ENCODE measurements at places on chromosomes 7 and 10.

DNA sequence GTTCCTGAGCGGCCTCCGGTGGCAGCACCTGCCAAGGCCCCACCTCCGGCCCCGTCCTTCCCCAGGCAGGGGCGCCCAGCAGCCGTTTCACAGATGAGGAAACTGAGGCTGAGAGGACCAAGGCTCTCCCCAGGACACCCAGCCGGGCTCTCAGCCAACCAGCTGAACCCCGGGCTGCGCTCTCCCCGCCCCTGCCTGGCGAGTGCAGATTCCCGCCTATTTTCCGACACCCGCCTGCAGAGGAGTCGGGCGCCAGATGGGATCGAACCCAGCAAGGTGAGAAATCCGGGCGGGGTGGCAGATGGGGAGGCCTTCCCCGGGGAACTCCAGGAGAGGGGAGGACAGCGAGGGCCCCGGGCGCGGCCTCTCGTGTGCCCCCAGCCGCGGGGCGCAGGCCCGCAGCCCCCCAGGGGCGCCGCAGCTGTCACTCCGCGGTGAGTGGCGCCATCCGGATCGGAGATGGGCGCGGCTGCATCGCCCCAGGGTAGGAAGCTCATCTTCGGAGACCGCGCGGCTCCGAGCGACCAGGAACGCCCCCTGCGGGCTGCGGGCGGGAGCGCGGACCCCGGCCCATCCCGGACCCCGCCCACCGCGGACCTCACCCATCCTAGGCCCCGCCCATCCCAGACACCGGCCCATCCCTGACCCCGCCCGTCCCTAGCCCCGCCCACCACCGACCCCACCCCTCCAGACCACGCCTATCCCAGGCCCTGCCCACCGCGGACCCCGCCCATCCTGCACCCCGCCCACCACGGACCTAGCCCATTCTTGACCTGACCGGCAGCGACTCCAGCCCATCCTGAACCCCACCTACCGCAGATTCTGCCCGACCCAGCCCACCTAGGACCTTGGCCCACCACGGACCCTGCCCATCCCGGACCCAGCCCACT is 90.3 kb downstream of the MICALL2 start:
- peak; percentile 22 for DNase-seq

- DNase-seq: no peak
Observed at GRCh38 chr7:22728401-22729029, 1.5 kb downstream of the IL6 start.

DNA sequence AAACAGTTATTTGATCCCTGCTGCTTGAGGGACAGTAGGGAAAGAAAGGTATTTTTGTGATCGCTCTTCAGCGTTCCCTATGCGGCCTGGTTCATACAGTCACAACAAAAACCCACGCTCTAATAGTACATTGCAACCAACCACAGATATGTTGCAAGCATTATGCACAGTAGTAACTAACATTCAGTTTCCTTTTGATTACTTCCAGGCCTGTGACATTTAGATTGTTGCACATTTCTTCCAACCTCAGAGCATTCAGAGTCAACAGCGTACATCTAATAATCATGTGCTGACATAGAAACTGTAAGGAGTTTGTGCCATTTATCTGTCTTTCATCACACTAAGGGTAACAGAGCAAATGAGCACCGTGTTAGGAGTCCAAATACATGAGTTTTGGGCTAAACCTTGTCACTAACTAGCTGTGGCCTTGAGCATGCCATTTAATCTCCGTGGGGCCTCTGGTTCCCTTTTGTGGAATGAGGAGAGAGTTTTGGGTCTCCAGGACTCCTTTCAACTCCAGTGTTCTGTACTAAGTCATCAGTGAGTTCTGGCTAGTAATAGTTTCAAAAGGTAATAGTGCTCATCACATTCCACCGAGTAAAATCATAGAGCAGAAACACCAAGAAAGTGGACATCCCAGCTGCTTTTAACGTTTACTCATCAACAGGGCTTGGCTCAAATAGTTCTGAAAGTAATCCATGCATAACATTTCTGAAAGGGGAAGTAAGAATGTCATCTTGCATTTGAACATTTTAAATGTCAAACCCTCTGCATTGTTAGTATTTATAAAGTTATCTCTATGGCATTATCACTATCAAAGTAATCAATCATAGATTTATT is 99.0 kb upstream of the FZD1 start:
- no peak for DNase-seq

GRCh38 chr7:44750921-44751571 is 2.4 kb downstream of the ZMIZ2 start:
- peak; percentile 56 for DNase-seq

DNA sequence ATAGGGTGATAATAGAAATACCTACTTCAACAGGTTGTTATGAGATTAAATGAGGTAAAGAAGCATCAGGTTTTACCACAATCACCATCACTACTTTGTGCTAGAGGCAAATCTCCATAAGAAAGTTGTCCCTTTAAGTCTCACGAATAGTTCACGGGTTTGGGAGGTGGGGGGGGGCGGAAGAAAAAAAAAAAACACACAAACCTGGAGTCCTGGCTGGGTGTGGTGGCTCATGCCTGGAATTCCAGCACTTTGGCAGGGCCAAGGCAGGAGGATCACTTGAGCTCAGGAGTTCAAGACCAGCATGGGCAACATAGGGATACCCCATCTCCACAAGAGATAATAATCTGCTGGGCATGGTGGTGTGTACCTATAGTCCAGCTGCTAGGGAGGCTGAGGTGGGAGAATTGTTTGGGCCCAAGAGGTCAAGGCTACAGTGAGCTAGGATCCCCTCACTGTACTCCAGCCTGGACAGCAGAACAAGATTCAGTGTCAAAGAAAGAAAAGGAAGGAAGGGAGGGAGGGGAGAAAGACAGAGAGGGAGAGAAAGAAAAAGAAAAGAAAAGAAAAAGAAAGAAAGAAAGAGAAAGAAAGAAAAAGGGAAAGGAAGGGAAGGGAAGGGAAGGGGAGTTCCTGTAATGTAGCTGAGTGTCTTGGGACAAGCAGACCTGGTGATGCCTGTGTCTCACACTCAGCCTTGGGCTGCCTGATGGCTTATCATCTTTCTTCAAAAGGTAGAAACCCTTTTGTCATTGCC is 231.4 kb downstream of the CREB5 start:
- no peak for DNase-seq

GRCh38 chr7:140586516-140586915 is 54.1 kb downstream of the DENND2A start:
- DNase-seq: peak; percentile 51

GRCh38 chr10:86286236-86287109 is 80.1 kb downstream of the GRID1 start:
- no peak for DNase-seq

DNA sequence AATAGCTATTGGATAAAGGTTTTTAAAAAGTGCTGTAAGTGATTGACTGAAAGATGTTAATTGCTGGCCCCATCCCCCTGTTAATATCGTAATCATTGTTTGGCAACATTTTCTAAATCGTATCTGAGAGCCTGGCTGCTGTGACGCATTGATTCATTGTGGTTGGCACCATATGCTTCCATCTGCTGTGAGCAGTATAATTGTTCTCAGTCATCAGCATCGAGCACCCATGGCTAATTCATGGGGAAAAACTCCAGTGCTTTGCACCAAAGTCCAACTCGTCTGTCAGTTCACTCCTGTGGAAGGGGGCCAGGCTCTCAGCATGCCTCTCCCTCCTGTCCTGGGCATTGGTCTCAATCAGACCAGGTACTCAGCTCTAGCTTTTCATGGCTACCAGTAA is 205.2 kb downstream of the STK31 start:
- no peak for DNase-seq

- no peak for DNase-seq
Observed at GRCh38 chr7:120865191-120865981, 7.4 kb upstream of the TSPAN12 start.

- no peak for DNase-seq
Observed at GRCh38 chr10:18238870-18239485, 98.8 kb downstream of the CACNB2 start.

- DNase-seq: peak; percentile 37
Observed at GRCh38 chr7:80735330-80735729, 96.9 kb downstream of the CD36 start.

- no peak for DNase-seq
Observed at GRCh38 chr10:33087922-33088321, 129.9 kb upstream of the ITGB1 start.

GRCh38 chr10:86595496-86595895 is 58.9 kb upstream of the OPN4 start:
- DNase-seq: no peak

DNA sequence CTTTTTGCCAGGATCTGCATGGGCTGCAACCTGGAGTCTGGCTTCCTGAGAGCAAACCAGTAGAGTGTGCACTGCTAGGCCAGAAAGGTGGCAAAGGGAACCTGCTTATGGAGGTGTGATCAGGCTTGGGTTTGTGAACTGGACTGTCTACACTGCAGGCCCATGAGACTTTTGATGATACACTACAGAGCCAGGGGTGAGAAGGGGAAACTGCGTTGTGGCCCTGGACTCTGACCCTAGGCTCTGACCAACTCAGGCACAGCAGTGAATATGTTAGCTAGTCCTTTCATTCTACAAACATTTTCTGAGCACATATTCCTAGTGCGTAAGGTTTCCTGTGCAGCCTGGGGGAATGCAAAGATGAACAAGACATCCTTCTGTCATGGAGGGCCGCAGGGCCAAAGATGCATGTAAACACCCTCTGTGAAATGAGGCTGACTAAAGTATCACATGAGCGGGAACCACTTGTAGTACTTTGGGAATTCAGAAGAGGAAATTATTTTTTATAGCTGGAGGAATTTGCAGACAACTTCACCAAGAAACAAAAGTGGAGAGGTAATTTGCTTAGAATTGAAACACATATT is 63.8 kb upstream of the HPS1 start:
- DNase-seq: no peak

DNA sequence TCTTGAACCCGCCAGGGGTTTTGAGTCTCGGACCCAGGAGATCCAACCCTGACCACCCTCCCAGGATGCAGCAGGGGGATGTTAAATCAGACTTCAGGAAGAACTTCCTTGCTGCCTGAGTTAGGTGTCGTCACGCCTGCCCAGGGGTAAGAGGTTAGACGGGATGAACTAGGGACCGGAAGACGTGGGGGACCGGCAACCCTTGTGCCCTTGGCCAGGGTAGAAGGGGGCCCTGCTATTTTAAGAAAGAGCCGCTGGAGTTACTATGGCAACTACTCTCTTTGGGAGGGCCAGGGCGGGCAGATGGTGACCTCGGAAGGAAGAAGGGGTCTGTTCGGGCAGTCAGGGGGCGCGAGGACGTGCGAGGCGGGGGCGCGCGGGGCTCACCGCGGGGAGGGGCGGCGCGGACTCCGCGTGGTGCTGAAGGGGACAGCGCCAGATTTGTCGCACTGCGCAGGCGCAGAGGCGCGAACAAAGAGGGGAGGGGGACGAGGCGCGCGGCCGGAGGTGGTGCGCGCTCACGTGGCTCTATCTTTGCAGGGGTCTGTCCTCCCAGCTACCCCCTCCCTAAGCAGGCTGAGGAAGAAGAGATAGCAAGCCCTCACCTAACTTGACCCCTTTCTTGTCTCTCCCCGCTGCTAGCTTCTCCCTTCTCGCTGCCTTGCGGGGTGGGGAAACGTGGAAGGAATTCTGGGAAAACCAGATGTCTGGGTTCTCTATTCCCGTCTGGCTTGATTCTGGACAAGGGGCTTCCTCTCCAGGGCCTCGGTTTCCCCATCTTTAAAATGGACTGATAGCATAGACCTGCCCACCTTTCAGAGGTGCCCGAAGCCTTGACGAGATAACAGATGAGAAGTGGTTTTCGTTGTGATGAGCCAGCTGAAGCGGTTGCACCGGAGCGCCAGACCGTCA is 940 bp upstream of the PSD start:
- peak; percentile 75 for DNase-seq
